GM12865 (cell line): ENCODE measurements at places on chromosomes 16 and 17.

- no peak for DNase-seq
Measured at GRCh38 chr16:83296505-83296904, 511.3 kb upstream of the HSBP1 start.

GRCh38 chr17:79201536-79202227 lies 127.1 kb downstream of the ENGASE start:
- DNase-seq, result no peak

- DNase-seq, result no peak
Measured at GRCh38 chr16:54425681-54426552, 139.3 kb upstream of the IRX3 start.

DNA sequence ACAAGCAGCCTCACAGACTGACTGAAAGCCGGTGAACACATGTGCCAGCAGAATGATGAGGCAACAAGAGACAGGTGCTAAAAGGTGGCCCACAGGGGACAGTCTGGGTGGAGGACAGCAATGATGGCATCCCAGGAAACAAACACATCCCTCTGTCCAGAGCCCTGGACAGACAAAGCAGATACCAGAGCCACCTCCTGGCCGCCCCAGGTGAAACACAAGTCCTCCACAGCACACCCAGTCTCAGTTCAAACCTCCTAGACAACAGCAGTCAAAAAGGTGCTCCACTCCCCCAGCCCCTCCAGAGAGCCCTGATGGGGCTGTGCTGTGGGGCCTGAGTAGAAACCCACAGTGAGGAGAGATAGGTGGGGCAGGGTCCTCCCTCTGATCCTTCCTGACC lies 20.3 kb upstream of the CDH5 start:
- DNase-seq, result no peak

- peak; percentile 26 for DNase-seq
Measured at GRCh38 chr16:49055824-49056545, 225.7 kb downstream of the CBLN1 start.

GRCh38 chr17:40317345-40317873 lies 8.4 kb downstream of the RARA start:
- DNase-seq, result peak; percentile 67

DNA sequence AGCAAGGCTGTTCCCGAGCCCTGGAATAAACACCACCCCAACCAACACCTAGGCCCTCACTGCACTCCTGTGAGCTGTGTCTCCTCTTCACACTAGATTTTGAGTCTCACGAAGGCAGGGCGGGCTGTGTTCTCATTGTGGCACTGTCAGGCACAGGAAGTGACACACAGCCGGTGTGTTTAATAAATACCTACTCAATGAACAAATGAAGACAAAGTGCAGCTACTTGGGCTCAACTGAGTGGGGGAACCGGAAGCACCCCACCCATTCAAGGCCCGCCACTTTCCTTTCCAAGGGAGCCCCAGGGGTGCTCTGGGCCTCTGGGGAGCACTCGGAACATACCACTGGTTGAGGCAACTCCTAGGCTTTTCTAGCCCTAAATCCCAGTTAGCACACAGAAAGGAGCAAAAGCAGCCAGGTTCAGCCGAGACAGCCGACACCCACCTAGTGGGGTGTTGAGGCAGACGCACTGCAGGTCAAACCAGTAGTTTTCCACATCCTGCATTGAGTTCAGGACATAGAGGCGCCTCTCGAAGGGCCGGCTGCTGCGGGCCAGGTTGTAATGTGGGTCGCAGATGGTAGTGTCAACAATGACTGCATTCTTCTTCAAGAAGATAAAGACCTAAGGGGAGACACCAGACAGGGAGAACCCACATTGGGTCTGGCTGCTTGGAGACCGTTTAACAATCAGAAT lies 57.7 kb downstream of the GTF3C1 start:
- DNase-seq, result no peak

- DNase-seq, result no peak
Measured at GRCh38 chr17:51674579-51675255, 414.4 kb downstream of the UTP18 start.

GRCh38 chr17:48717367-48718226 lies 4.7 kb downstream of the PRAC1 start:
- no peak for DNase-seq

GRCh38 chr17:81561494-81561885 lies 9.3 kb upstream of the FAAP100 start:
- DNase-seq, result no peak
